Stimulated activated CD4-positive, alpha-beta T cell treated with anti-CD3 and anti-CD28 coated beads, Interleukin-4, amount 100 ng/mL, for 4 hours (primary cell): ENCODE measurements at places on chromosomes 7 and 10.

- DNase-seq = no peak
Measured at GRCh38 chr7:91165006-91165845, 99.0 kb upstream of the FZD1 start.

- no peak for DNase-seq
Measured at GRCh38 chr7:55432939-55433784, 68.0 kb downstream of the LANCL2 start.

DNA sequence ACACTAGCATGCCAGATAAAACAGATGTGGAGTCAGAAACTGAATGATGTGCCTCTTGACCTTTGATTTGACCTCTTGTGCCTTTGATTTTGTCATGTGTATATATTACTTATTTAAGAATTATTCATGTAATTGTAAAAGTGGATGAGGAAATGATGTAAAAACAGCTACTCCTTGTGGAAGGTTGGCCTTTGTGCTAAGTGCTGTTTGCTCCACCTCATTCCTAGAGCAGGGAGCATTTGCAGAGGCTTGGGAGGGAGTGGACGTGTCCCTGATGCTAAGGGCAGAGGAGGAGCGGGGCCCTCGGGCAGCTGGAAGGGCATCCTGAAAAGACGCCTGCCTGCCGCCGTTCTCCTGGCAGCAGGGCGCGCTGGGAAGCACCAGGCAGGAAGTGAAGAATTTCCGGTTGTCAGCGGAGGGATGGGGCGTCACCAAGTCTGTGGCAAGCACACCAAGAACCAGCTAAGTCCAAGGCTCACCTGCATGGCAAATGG lies 197.6 kb upstream of the ZNF32 start:
- DNase-seq = peak; percentile 14

GRCh38 chr7:25750744-25751508 lies 401.1 kb upstream of the NFE2L3 start:
- no peak for DNase-seq

DNA sequence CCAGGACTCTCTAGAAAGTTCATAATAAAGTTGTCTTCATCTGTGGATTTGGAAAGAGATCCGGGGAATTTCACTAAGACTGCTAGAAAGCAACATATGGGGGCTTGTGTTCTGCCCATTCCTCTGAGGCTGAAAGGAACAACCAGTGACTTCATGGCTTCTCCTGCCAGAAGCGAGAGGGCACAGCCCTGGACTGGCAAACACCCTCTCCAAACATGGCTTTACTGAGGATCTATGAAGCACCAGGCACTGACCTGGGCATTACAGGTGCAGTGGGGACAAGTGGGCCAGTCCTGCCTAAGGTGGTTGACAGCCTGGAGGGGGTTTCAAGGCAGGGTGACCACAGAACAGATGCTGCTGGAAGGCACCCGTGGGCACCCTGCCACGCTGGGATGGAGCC lies 185.8 kb upstream of the GPR26 start:
- no peak for DNase-seq

DNA sequence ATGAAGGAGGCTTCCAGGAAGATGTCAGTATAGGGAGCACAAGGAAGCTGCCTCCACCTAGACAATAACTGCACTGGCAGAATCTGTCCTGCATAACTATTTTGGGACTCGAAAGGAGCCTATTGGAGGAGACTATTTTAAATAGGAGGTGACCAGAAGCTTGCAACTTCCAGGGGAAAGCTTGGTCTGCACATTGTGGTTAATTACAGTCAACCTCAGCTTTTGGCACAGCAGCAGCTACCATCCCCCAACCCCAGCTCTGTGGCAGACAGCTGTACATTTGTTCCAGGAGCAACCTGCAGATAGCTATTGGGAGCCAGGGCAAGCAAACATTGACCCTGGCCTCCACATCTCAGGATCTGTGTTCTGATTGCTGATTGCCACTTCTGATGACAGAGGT lies 46.3 kb upstream of the NANOS1 start:
- no peak for DNase-seq

- DNase-seq = no peak
Measured at GRCh38 chr7:50656141-50656895, 91.1 kb upstream of the DDC start.
